ENCODE measurements at places on chromosomes 16 and 17. TPM values are rescaled to one million over a fixed set of nuclear protein-coding genes. Genes with fewer than 3 reads are reported as not detected.

GRCh38 chr17:57636985-57637665 is 108.0 kb downstream of the CCDC182 start:
- peak; percentile 76 for DNase-seq

DNA sequence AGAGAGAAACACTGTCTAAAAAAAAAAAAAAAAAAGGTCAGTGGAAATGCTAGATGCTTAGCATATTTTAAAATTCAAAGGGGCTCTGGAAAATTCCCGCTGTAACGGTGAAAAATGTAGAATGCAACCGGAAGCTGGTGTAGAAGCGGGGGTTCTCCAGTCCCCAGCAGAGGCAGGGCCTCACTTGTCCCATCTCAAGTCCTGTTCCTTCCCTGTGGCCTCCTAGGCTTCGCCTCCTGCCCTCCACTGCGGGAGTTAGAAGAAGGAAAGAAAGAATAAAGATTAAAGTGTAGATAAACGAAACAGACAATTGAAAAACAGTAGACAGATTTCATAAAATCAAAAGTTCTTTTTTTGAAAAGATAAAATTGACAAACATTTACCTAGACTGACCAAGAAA is 14.8 kb upstream of the ZNF287 start:
- DNase-seq = no peak

The CLEC3A gene
- total RNA-seq = not detected

DNA sequence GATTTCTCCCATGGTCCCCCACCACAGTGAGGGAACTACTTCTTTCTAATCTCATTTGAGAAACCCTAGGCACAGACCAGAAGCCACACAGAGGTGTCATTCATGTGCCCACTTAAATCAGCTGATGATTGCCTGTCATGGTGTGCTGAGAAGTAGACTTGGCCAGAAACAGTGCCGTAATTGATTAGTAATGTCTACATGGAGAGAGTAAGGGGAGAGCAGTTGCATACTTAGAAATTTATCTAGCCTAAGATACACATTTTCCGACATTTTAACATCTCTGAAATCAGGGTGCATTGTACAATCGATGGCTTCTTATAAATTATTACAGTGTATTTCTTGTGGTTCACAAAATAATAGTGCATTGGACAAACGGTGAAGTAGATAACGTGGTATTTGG is 271.8 kb downstream of the IRF8 start:
- DNase-seq = no peak

- DNase-seq = no peak
Measured at GRCh38 chr17:28972437-28972836, 21.1 kb upstream of the PHF12 start.

DNA sequence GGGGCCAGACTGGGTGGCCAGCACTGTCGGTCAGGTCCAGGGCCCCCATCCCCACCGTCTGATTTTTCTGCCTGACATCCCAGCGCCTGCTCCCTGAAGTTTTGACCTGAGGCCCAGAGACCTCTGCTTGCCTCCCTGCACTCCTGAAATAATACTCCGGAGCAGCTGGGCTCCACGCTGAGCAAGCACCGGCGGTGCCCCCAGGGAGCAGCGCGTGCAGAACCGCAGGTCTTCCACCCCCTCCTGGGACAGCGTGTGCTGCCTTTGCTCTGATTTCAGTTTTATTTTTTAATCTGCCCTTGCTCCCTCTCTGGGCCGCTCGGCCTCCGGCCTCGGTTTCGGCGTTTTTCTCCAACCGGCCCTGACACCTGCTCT is 132.4 kb upstream of the GSE1 start:
- peak; percentile 32 for DNase-seq

Data from OCI-LY7 (cell line).